Activated T-helper 2 cell treated with anti-CD3 and anti-CD28 coated beads, Interferon-gamma antibody, Interleukin-2, Interleukin-4, amounts not matched to agents 10 μg/mL and 5 μg/mL and 100 μg/mL, durations not matched to agents 14 hours and 24 hours and 36 hours (primary cell): ENCODE measurements at places on chromosomes 16 and 17. TPM values are rescaled to one million over a fixed set of nuclear protein-coding genes. Genes with fewer than 3 reads are reported as not detected.

DNA sequence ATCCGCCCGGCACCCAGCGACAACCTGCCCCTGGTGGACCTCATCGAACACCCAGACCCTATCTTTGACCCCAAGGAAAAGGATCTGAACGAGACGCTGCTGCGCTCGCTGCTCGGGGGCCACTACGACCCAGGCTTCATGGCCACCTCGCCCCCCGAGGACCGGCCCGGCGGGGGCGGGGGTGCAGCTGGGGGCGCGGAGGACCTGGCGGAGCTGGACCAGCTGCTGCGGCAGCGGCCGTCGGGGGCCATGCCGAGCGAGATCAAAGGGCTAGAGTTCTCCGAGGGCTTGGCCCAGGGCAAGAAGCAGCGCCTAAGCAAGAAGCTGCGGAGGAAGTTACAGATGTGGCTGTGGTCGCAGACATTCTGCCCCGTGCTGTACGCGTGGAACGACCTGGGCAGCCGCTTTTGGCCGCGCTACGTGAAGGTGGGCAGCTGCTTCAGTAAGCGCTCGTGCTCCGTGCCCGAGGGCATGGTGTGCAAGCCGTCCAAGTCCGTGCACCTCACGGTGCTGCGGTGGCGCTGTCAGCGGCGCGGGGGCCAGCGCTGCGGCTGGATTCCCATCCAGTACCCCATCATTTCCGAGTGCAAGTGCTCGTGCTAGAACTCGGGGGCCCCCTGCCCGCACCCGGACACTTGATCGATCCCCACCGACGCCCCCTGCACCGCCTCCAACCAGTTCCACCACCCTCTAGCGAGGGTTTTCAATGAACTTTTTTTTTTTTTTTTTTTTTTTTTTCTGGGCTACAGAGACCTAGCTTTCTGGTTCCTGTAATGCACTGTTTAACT is 1.0 kb downstream of the NOG start:
- H3K4me1 ChIP-seq, result peaks cover 24% of the 10 kb centered on the region
- H3K27ac ChIP-seq, result no peak overlapping the region
- H3K36me3 ChIP-seq, result no peaks in the 10 kb centered on the region
- DNase-seq, result peak; percentile 28
- H3K4me3 ChIP-seq, result no peak overlapping the region

DNA sequence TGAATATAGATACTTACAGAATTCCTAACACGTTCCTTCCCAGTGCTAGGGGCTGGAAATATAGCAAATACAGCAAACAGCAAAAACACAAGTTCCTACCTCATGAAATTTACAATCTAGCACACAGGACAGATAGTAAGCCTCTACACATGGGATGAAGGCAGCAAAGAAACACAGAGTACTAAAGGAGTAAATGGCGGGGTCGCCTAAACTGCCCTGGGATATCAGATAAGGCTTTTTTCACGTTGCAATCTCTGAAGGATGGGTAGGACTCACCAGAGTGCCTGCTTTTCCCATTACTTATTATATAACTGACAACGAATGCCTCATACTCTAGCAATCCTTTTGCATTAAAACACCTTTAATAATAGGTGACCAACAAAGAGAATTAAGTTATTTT is 19.8 kb downstream of the CEP112 start:
- H3K4me1 ChIP-seq, result no peaks in the 10 kb centered on the region
- peaks cover 9% of the 10 kb centered on the region for H3K27me3 ChIP-seq
- H3K4me3 ChIP-seq, result no peak overlapping the region
- H3K36me3 ChIP-seq, result no peaks in the 10 kb centered on the region

- no peak overlapping the region for H3K4me3 ChIP-seq
- H3K27me3 ChIP-seq, result no peaks in the 10 kb centered on the region
- H3K36me3 ChIP-seq, result no peaks in the 10 kb centered on the region
- no peaks in the 10 kb centered on the region for H3K4me1 ChIP-seq
These were observed 190.0 kb downstream of the C16orf95 start for GRCh38 chr16:87127061-87127765.

DNA sequence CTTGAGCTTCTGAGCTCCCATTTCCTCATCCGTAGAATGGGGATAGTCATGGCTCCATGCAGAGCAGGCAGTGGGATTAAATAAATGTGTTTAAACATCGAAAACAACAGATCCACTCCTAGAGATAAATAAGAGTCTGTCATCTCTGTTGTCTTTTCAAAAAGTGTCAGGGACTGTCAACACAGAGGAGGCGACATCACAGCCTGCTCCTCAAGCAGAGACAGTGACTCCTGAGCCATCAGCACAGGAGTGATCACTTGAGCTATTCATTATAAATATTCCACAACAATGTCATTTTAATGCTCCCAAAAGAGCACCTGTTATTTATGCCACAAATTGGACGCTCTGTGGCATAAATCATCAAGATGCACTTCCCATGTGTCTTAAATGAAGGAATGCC is 605.6 kb upstream of the CDH5 start:
- H3K4me3 ChIP-seq, result no peak overlapping the region
- H3K4me1 ChIP-seq, result no peaks in the 10 kb centered on the region
- H3K27me3 ChIP-seq, result no peaks in the 10 kb centered on the region
- no peak overlapping the region for H3K27ac ChIP-seq

SMCR8 gene
- 16.5 and 16.8 TPM in 2 replicates for total RNA-seq

GRCh38 chr16:50665128-50665878 is 15.8 kb downstream of the SNX20 start:
- peaks cover 34% of the 10 kb centered on the region for H3K4me1 ChIP-seq
- no peaks in the 10 kb centered on the region for H3K27me3 ChIP-seq
- H3K27ac ChIP-seq, result peak overlapping the region; percentile 17
- H3K36me3 ChIP-seq, result peaks cover 22% of the 10 kb centered on the region
- H3K4me3 ChIP-seq, result peak overlapping the region; percentile 55

DNA sequence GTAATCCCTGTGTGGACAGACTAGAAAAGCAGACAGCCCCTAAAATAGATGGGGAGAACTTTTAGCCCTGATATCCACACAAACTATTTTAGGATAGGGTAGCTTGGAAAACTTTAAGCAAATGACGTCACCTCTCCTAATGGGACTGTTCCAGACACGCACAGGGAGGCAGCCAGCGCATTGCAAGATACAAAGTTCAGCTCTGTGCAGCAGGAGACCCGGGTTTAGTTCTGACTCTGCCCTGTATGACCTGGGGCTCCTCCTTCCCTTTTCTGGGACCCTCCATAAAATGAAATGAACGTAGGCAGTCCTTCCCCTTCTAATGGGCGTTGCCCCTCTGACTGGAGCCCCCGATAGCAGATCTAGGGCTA is 6.3 kb downstream of the ZNF689 start:
- H3K27me3 ChIP-seq, result no peaks in the 10 kb centered on the region

DNA sequence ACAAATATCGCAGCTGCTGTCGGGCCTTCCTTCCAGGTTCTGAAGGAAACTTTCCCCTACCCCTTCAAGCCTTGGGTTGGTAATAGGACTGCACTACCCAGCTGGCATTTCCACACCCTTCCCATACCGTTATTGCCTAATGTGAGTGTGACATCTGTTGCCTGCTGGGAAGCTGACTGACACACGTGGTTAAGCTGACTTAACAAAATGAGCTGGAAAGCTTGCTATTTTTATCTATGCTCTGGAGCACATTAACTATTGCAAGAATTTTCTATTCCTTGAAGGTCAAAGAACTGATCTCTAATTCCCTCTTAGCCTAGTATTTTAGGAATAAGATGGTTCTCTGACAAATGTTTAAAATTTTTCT is 79.5 kb downstream of the PMP22 start:
- no peak overlapping the region for H3K27ac ChIP-seq
- DNase-seq, result no peak
- no peaks in the 10 kb centered on the region for H3K27me3 ChIP-seq
- H3K4me3 ChIP-seq, result no peak overlapping the region
- no peaks in the 10 kb centered on the region for H3K4me1 ChIP-seq

GRCh38 chr17:76670718-76671122 is 27.2 kb upstream of the ST6GALNAC1 start:
- H3K27ac ChIP-seq, result peak overlapping the region; percentile 90
- peak overlapping the region; percentile 91 for H3K4me3 ChIP-seq
- no peak for DNase-seq
- peaks cover 24% of the 10 kb centered on the region for H3K4me1 ChIP-seq
- H3K27me3 ChIP-seq, result peaks cover 1% of the 10 kb centered on the region

RNPS1 gene
- total RNA-seq, result 369 TPM in 2 replicates
